ENCODE measurements at places on chromosomes 3 and 15.

GRCh38 chr3:94285872-94286271, 223.0 kb downstream of the NSUN3 start:
- DNase-seq: no peak

GRCh38 chr3:13507570-13508339, 27.6 kb downstream of the HDAC11 start:
- DNase-seq: no peak

- DNase-seq: no peak
Observed at GRCh38 chr3:125185805-125186204, 26.7 kb downstream of the SLC12A8 start.

- no peak for DNase-seq
Observed at GRCh38 chr3:39665441-39665840, 144.0 kb upstream of the MYRIP start.

GRCh38 chr3:126866175-126866759, 116.6 kb upstream of the PLXNA1 start:
- DNase-seq: no peak

GRCh38 chr3:170494766-170495165, 76.1 kb downstream of the CLDN11 start:
- no peak for DNase-seq

DNA sequence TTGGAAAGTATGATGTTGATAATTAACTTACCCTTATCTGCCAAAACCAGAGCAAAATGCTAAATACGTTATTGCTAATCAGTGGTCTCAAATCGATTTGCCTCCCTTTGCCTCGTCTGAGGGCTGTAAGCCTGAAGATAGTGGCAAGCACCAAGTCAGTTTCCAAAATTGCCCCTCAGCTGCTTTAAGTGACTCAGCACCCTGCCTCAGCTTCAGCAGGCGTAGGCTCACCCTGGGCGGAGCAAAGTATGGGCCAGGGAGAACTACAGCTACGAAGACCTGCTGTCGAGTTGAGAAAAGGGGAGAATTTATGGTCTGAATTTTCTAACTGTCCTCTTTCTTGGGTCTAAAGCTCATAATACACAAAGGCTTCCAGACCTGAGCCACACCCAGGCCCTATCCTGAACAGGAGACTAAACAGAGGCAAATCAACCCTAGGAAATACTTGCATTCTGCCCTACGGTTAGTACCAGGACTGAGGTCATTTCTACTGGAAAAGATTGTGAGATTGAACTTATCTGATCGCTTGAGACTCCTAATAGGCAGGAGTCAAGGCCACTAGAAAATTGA, 59.7 kb downstream of the DCUN1D1 start:
- no peak for DNase-seq

DNA sequence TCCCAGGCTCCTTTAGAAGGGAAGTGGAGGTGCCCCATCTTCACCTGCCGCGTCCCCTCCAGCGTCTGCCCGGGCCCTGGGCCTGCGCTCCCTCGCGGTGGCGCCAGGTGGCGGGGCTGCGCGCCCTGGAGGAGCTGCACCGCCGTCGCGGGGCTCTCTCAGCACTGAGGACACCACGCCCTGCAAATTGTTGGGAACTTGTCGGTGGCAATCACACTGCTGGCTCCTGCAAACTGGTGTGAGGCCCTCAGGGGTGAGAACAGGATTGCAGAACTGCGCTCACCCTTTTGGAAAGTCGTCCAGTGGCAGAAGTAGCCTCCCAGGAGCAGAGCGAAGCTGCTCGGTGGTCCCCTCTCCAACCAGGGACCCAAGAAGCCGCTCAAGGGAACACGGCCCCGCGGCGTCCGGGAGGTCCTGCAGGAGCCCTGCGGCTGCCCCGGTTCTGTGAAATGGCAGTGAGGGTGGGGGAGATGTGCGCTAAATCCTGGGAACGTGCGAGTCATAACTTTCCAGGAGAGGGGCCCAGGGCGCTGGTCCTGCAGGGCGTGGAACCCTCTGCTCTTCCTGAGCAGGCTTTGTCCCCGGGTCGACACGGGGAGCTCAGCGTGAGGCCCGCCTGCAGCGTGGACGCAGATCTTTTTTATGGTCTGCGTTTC, 995 bp upstream of the LRRK1 start:
- peak; percentile 21 for DNase-seq

GRCh38 chr15:63752075-63752684, 81.6 kb downstream of the HERC1 start:
- DNase-seq: no peak

- no peak for DNase-seq
Observed at GRCh38 chr3:44501971-44502370, 24.5 kb upstream of the ZNF445 start.

DNA sequence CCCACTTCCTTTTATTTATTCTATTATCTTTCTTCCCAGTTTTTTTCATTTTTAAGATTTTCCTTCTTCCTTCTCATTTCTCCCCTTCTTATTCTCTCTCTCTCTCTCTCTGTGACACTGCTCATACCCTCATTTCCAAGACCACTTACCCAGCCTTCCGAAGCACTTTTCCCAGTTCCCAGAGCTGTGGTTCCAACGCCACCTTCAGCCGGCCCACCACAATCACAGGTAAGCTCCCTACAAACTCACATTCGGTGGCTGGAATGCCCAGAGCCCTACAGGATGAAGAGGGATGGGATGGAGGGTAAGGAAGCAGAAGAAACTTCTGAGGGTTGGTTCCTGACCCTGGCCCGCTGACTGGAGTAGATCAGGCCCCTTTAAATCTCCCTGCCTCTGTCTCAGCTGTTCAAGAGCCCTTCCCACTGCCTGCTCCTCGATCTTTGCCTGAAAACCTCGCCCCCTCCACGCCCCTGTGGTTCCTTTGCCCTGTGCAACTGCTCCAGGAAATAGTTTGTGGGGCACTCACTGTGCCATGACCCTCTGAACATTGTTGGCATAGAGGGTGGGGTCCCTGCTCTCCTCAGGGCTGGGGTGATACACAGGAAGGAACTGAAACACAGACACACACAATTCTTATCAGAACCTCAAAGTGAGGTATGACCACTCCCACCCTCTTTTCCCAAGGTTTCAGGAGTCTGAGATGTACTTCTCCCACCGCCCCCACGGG, 4.8 kb downstream of the LPCAT4 start:
- DNase-seq: no peak

DNA sequence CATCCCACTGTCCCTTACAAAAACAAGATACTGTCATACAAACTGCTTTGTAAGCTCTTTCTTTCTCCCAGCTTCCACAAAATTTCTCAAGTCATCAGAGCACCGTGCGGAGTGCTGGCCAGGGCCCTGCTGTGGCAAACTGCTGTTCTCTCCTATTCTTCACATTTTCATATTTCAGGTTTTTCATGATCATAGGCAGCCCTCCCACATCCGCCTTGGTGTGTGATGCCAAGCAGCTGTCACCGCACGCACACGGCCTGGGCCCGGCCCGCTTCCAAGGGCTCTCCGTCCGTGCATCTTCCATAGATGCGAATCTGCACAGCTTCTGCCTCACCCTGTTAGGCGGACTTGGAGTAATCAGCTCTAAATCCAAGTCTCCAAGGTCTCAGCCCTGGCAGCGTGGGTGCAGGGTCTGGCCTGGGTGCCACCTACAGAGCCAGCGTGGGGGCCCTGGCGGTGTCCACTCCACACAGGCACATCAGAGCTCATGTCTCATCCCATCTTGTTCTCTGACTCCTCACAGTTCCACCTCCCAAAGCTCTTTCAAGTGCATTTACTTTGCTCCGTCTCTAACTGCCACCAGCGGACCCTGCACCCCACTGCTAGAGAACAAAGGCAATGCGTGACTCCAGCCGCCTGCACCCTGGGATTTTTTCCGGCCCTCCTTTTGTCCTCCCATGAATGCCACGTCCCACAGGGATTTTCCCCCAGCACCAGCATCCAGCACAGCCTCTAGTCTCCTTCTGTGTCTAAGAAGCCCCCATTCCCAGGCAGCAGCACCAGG, 27.2 kb downstream of the CYFIP1 start:
- DNase-seq: no peak

GRCh38 chr3:4904811-4905695, 74.2 kb upstream of the BHLHE40 start:
- no peak for DNase-seq

DNA sequence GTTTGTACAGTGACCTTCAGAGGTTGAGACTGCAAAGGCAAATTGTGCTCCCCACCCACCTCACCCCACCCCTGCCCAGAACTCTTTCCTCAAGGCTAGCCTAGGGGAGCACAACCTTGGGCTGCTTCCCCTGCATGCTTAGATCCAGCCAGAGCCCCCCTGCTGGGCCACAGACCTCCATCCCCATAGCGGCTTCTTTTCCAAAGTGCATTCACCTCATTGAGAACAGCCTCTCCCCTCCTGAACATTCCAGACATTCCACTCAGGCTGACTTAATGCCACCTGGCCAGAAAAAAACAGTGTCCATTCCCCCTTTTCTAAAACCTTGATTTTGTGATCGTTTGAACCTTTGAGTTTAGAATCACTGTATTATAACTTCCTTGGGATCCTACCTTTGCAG, 124.4 kb upstream of the TOPAZ1 start:
- DNase-seq: no peak

DNA sequence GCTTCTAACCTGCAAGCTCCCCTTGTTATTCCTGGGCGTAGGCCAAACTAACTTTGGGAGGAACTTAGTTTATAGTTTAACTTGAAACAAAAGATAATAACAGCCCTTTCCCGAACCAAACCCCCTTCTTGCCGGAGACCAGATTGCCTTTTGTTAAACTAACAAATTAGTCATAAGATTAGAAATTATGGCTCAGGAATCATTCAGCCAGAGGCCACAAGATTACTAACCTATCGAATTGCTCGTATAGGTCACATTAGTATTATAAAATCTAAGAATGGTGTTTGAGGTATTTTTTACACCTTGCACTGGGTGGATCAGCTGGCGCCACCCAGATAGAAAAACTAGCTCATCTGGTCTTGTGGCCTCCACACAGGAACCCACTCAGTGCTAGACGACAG, 65.3 kb upstream of the RAP2B start:
- DNase-seq: no peak

DNA sequence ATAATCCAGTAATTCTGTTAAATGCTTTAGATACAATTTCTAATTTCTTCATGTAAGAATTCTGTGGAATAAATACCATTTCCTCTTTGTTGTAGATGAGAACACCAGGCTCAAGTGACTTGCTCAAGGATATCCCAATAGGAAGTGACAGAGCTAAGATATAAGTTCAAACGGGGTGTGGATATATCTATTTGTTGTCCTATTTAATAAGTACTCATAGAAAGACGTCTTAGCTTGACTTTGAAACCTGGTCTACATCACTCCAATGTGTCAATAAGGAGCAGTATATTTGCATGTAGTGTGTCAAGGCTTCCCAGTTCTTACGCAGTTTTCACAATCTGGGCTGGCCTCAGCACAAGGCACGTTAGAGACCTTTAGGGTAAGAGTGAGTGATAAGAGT, 4.7 kb upstream of the GCSAM start:
- no peak for DNase-seq

GRCh38 chr15:42679285-42680141, 57.4 kb downstream of the CDAN1 start:
- DNase-seq: no peak

DNA sequence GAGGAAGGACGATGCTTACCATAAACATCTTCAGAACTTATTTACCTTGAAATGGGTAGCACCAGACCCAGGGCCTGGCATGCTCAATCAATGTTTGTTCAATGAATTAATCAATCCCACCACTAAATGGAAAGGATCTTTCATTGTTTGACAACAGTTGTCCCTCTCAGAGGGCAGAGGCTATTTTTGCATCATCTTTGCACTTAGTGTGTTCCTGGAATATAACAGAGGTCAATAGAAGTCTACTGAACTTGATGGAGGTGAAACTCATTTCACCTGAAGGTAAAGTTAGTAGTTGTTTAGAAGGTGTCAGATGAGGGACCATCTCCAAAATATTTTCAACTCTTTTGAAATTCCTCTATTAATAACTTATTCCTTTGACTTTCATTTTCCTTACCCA, 36.9 kb upstream of the LACTB start:
- no peak for DNase-seq

- no peak for DNase-seq
Observed at GRCh38 chr15:63881431-63881830, 47.7 kb upstream of the HERC1 start.

- DNase-seq: no peak
Observed at GRCh38 chr3:58299075-58299474, 7.0 kb upstream of the RPP14 start.

DNA sequence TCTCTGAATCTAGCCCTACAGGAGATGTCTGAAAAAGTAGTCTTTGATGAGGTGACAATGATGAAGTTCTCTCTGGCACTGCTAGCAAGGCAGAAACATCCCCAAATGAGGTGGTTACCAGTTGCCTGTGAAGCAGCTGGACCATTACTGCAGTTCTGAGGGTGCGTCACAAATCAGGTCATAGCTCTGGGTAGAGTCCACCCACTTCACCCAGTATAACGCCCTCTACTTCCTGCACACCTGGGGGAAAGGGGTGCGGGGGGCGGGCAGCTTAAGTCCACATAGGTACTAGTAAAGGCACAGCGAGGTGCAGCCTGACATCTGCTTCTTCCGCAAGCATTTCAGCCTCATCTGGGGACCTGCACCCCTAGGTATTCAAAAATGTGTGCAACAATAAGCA, 13.4 kb upstream of the SATB1 start:
- DNase-seq: peak; percentile 7

GRCh38 chr15:73906346-73907034, 19.8 kb upstream of the LOXL1 start:
- DNase-seq: no peak

GRCh38 chr15:42279234-42279723, 6.0 kb upstream of the TMEM87A start:
- DNase-seq: no peak

DNA sequence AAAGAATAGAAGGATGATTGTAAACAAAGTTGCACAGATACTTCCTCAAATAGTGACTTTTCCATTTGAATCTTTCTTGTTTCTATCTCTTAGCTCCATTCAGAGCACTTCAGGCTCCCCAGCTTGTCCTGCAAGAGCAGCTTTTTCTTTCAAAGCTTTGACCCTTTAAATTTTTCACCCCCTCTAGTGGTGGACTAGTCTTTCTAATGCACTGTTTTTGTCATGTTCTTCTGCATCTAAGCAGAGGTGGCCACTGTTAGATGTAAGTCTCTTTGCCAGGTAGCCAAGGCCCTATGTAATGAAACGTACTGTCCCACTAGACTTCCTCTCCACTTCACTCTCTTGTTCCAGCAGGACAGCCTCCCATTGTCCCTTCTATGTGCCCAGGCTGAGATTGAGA, 74.0 kb upstream of the MANF start:
- DNase-seq: no peak

DNA sequence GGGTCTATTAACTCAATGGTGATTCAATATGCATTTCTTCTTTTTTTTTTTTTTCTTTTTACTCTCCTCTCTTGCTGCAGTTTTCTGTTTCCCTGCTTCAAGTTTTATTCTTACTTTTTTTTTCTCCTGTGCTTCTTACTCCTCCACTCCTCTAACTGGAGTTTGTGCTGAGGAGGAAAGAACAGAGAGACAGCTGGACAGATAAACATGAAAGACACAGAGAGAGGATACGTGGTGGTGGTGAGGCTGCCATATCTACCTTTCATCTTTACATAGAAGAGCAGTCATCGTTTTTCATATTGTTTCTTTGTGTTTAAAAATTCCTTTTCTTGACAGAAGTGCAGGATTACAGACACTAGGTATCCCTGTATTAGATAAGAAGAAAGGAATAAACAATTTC, 262.8 kb downstream of the OTOL1 start:
- DNase-seq: no peak

Data from stimulated activated CD4-positive, alpha-beta T cell treated with anti-CD3 and anti-CD28 coated beads, Interleukin-15, amount 100 ng/mL, for 1 hour (primary cell).